ENCODE measurements at places on chromosomes 4 and X.
A peak's percentile ranks its signal among the peaks of the same experiment; 100 is the strongest.

- DNase-seq: peak; percentile 8
Measured at GRCh38 chrX:118627084-118627758, 100.2 kb upstream of the IL13RA1 start.

DNA sequence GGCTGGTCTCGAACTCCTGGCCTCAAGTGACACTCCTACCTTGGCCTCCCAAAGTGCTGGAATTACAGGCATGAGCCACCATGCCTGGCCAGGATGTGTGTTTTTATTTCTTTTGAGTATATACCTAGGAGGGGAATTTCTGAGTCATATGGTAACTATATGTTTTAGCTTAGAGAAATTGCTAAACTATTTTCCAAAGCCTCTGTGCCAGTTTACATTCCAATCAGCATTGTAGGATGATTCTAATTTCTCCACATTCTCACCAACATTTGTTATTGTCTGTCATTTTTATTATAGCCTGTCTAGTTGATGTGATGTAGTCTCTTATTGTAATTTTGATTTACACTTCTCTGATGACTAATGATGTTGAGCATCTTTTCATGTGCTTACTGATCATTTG is 1576.0 kb downstream of the RPA4 start:
- no peak for DNase-seq

DNA sequence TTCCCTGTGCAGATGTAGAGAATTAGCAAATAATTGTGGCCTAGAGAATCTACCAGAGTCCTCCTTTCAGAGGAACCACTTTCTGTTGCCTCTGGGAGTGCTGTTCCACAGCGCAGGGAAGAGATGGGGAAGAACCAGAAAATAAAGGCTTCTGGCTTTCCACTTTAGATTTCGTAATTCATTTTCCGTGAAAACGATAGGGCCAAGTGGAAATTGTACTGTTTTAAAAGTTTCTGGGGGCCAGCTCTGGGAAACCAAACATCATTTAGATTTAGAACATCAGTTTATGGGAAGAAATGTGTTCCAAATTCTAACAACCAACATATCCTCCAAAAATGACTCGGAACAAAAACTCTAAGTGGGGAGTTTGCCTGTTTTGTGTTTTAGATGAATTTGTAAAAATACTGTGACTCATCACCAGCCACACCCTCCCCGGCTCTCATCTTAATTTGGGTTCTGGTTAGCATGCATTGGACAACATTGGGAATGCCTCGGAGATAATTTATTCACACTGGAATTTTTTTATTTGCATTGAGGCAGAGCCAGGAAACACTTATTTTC is 65.2 kb upstream of the LNX1 start:
- DNase-seq: no peak

DNA sequence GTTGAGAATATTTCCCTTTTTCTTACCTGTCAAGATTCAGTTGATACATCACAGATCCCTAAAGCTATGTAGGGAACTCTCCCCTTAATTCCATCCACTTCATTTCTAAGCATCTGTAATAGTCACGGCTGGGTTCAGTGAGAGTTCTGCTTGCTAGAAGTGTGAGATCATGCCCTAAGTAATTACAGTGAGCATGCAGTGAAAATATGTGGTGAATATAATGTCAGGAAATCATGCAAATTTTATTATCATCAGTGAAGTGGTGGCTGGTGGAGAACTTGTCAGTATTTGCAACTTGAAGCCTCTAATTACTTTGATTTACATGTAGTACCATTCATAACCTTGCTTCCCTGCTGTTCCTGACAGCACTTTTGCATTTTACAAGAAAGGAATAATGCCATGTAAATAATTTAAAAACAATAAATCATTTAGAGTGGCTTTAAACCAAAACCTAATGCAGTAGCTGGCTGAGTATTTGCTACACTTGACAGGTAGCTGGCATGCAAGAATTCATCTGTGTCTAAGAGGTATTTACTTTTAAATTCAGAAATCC is 28.3 kb upstream of the CFAP299 start:
- DNase-seq: peak; percentile 84

DNA sequence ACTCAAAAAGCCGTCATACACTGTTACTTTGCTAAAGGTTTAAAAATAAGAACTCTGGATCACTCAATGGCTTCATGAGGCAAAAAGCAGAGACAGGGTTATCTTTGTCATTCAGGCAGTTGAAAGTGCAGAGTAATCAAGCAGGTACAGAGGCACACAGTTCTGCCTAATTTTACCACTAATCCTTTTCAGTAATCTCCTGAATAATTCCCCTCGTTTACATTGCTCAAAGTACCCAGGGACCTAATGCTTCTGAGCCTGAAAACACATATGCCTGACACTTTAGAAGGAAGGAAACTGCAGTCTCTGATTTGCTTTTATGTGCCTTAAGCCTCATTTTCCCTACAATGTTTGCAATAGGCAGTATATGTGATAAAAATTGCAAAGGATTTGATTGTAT is 71.4 kb upstream of the TRAM1L1 start:
- no peak for DNase-seq

DNA sequence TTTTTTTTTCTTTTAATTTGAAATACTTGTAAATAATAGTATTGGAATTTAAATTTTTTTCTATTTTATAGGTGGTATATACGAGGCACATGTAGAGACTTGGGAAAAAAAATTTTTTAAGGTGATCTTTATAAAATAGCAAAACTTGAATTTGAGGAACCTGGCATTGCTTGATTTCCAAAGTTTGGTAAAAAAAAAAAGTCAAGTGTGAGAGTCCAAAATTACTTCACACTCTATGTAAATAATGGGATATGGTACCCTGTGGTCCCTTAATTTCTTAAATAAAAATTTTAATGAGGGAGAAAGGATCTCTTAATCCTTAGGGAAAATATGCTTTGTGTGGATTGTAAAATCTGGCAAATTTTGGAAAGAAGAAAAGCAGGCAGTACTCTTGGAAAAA is 19.0 kb downstream of the SPRY1 start:
- DNase-seq: no peak

DNA sequence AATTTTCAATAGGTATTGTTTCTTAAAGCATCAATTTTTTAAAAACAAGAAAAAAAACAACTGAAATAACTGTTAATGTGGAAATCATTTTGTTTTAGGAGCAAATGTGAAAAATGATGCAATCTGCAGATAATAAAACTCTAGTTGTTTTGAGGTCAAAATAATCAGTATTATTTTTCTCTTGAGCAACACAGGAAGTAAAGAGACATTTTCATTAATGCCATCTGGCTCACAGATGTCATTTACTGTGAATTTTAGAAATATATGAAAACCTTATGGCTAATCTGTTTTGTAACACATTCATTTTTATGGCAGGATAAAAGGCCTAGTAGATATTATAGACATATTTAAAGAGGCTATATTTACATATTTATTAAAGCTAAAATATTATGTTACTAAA is 141.6 kb downstream of the PCDH18 start:
- DNase-seq: no peak

- DNase-seq: no peak
Measured at GRCh38 chrX:108590496-108590895, 145.9 kb downstream of the IRS4 start.

DNA sequence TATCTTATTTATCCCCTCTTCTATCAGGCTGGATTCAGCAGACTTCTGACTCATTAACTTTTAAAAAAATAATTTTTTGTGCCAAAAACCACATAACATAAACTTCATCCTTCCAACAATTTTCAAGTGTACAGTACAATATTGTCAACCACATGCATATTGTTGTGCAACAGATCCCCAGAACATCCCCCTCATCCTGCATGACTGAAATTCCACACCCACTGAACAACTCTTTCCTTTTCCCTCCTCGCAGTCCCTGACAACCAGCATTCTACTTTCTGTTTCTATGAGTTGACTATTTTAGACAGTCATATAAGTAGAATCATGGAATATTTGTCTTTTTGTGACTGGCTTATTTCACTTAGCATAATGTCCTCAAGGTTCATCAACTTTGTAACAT is 2.2 kb upstream of the MID2 start:
- no peak for DNase-seq

- DNase-seq: no peak
Measured at GRCh38 chr4:19566041-19566440, 685.7 kb upstream of the SLIT2 start.

DNA sequence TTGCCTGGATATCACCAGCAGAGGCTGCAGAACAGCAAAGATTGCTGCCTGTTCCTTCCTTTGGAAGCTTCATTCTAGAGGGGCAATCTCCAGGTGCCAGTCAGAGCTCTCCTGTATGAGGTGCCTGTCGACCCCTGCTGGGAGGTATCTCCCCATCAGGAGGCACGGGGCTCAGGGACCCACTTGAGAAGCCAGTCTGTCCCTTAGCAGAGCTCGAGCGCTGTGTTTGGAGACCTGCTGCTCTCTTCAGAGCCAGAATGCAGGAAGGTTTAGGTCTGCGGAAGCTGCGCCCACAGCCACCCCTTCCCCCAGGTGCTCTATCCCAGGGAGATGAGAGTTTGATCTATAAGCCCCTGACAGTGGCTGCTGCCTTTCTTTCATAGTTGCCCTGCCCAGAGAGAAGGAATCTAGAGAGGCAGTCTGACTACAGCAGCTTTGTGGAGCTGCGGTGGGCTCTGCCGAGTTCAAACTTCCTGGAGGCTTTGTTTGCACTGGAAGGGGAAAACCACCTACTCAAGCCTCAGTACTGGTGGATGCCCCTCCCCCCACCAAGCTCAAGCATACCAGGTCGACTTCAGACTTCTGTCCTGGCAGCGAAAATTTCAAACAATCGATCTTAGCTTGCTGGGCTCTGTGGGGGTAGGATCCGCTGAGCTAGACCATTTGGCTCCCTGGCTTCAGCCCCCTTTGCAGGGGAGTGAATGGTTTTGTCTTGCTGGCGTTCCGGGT is 57.9 kb downstream of the DKK2 start:
- DNase-seq: no peak

DNA sequence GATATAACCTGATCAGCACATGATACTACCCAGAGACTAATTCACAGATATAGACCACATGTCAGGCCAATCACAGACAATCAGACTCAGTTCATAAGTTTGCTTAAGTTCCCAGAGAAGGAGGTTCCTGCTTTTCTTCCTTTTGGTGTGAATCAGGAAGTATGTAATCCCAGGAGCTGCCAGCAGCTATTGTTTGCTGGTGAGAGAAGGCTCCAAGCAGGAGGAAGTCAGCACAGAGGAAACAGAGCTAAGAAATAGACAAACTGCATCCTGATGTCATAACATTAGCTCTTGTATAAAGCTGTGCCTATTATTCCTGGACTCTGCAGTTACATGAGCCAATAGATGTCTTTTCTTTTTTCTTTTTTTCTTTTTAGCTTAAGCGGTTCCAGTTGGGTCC is 50.9 kb downstream of the UCHL1 start:
- no peak for DNase-seq

- no peak for DNase-seq
Measured at GRCh38 chr4:81352446-81352835, 119.3 kb downstream of the RASGEF1B start.
